Activated CD4-positive, alpha-beta T cell treated with anti-CD3 and anti-CD28 coated beads, Interleukin-2, amount 50 U/mL, for 16 hours (primary cell): ENCODE measurements at places on chromosomes 1 and 21.

GRCh38 chr1:8317647-8318381, at the start of gene SLC45A1:
SLC45A1 (plus strand) TSS chr1:8318114; CDS start chr1:8324330, 6,216 bp downstream.
- DNase-seq = peak; percentile 66

GRCh38 chr1:43435146-43436145, 18.3 kb downstream of the HYI start:
- no peak for DNase-seq

- DNase-seq = no peak
These were observed 5.2 kb upstream of the S100A2 start for GRCh38 chr1:153570874-153571273.

DNA sequence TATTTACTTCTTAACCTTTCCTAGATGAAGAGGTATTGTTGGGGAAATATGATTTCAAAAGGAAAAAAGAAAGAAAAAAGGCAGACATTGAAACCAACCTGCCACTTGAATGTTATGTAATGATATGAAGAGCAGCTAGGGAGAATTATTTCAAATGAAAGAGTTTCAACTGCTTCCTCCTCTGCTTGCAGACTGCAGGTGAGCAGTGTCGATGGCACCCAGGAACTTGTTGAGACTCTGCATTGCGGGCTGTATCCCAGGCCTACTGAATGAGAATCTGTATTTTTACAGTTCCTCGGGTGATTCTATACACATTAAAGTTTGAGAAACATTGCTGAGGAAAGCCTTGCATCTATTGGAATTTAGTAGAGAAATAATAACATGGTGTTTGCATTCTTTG, 3.7 kb upstream of the RUNX1 start:
- DNase-seq = no peak

DNA sequence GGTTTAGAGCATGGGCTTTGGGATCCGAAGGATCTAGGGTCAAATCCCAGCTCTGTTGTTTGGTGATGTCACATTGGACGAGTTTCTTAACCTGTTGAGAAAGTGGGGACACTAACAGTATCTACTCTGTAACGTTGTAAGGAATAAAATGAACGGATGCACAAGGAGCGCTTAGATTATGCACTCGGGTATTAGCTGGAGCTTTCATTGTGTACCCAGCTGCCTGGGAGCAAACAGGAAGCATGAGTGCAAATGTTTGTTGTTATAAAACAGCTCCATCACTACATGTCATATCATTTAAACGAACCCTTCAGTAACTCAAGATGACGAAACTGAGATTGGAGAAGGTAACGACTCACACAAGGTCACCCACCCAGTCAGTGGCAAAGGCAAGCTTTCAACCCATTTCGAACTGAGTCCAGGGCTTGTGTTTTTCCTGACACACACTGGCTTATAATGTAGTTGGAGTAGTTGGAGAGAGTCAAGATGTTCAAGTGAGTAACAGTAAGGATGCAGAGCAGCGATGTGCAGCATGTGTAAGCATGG, 16.2 kb upstream of the SLC6A17 start:
- DNase-seq = no peak

DNA sequence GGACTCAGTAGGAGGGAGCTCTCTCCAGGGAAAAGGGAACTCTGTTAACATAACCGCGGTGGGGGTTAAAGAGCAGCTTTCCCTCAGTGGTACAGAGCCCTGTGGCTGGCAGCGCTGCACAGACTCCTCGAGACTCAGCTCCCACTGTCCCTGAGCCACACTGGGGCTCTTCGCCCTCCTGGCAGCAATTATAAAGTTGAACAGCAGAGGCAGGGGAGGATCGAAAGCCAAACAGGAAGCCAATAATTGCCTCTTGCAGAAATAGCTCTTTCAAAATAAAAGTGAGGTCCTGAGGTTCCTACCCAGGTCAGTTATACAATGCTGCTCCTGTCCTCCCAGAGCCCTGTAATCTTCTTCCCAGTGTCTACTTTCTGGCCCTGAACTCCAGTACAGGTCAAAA, 77.0 kb downstream of the FAM78B start:
- no peak for DNase-seq

DNA sequence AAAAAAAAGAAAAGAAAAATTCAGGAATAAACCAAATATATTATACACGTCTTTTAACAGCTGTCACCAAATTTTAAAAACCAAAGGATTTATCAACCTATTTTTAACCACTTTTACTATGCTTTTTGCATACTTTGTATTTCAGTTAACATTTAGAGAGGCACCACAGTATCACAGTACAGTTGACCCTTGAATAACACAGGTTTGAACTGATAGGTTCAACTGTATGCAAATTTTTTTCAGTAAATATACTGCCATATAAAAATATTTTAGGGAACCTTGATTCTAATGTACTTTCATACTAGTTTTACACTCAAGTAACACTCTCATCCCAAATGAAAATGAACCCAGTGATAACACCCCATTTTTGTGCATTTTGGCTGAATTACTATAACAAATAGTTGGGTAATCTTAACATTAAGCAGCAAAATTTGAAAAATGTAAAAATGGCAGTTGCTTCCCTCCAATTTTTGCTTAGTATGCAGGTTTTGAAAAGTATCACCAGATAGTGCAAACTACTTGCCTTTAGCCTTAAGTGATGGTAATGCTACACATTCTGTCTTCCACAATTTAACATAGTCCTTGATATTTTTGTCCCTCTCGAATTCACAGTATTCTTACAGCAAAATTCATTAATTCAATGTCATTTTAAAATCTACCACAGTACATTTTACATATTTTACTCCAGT, 10.8 kb upstream of the ADCY10 start:
- DNase-seq = no peak

GRCh38 chr1:235908742-235909520, 42.2 kb upstream of the LYST start:
- DNase-seq = no peak

GRCh38 chr1:236209713-236210112, 67.4 kb downstream of the GPR137B start:
- no peak for DNase-seq

GRCh38 chr1:94543893-94544635, 2.5 kb upstream of the F3 start:
- DNase-seq = no peak
